ENCODE measurements at places on chromosomes 4 and X.

- DNase-seq, result no peak
Measured at GRCh38 chr4:185852961-185853360, 41.0 kb upstream of the SORBS2 start.

- DNase-seq, result no peak
Measured at GRCh38 chr4:19314116-19314515, 937.6 kb upstream of the SLIT2 start.

GRCh38 chrX:40285876-40286275 lies 188.1 kb upstream of the BCOR start:
- DNase-seq, result no peak

DNA sequence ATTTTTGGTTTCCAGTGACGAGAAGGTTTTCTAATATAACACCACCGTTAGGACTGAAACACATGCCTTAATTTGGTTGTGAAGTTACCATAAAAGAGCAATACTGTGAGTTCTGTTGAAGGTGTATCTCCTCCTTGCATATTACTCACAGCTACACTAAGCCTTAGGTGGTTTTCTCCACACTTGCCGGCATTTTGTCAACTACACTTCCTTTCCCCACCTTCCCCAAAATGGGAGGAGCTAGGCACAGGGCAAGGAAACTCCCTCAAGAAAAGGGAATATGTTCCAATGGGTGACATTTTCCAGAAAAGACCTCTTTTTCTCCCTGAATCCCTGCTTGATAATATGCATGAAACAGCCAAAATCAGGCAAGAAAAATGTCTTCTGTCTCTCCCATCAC lies 44.8 kb downstream of the RELL1 start:
- no peak for DNase-seq
